Amniotic stem cell (primary cell): ENCODE measurements at places on chromosomes 11 and 22.

DNA sequence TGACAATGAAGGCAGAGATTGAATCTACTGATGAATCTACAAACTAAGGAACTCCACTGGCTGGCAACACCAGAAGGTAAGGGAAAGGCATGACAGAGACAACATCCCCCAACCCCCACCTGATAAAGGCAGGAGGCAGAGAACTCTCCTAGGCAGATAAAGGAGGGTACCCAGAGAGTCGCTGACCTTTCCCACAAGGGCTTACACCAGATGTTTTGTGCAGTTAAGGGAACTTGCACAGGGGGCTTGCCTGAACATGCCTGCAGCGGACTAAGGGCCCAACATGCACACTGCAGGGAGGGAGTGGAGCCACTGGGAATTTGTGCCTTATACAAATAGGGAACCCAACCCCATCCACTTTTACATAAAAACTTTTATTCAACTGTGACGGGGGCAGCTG is 1996.9 kb upstream of the RAG2 start:
- DNase-seq, result no peak

- DNase-seq, result no peak
These were observed 19.4 kb downstream of the OR2AT4 start for GRCh38 chr11:75077316-75077715.

DNA sequence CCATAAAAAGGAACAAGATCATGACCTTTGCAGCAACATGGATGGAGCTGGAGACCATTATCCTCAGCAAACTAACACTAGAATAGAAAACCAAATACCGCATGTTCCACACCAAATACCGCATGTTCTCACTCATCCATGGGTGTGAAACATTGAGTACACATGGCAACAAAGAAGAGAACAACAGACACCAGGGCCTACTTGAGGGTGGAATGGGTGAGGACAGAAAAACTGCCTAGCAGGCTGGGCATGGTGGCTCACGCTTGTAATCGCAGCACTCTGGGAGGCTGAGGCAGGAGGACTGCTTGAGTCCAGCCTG is 12.3 kb downstream of the EHD1 start:
- DNase-seq, result no peak

DNA sequence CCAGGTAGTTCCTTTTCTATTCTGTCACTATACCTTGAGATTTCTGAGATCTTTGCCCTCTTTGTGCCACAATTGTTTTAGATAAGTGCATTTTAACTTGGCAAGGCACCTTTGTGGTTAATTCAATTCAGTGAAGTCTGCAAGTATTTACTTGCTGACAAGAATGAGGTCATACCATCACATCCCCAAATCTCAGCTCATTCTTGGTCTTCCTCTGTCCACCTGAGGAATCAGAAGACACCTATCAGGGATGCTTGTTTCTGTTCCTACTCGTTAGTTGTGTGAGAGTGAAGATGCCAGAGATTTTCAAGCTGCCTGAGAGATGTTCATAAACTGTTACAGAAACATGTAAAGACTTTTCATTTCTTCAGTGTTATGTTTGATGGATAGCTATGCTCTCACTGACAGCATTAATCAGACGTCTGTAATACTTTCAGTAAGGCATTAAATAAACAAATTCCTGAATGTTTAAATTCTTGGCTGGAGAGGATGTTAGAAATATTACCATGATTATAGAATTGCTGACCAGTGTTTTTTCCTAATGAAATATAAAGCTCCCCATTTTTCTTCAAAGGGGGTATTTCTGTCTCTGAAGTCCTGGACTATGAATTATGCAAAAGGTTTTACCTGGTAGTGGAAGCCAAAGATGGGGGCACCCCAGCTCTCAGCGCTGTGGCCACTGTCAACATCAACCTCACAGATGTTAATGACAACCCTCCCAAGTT is 135.0 kb upstream of the MTNR1B start:
- DNase-seq, result no peak

DNA sequence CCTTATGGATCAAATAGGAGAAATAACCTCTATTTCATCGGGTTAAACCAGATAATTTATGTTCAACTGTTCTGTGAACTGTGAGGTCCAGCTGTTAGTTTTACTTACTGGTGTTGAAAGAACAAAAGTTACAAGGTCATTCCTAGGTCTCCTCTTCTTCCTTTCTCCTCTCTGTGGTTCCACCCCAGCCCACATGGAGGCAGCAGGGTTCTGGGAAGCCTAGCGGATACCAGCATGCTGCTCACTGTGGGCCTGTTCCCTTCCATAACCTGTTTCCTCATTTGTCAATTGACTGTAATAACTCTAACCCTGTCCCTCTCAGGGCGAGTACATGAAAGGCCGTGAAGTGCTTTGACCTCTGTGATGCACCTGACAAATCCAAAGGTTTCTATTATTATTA is 27.8 kb downstream of the RELT start:
- DNase-seq, result no peak

GRCh38 chr11:34300026-34300925 is 57.5 kb downstream of the ABTB2 start:
- no peak for DNase-seq
